ENCODE measurements at places on chromosomes 1 and 21. TPM values are rescaled to one million over a fixed set of nuclear protein-coding genes. Genes with fewer than 3 reads are reported as not detected.
A peak's percentile ranks its signal among the peaks of the same experiment; 100 is the strongest.

GRCh38 chr1:94796266-94796665, 23.9 kb upstream of the SLC44A3 start:
- no peak for DNase-seq

DNA sequence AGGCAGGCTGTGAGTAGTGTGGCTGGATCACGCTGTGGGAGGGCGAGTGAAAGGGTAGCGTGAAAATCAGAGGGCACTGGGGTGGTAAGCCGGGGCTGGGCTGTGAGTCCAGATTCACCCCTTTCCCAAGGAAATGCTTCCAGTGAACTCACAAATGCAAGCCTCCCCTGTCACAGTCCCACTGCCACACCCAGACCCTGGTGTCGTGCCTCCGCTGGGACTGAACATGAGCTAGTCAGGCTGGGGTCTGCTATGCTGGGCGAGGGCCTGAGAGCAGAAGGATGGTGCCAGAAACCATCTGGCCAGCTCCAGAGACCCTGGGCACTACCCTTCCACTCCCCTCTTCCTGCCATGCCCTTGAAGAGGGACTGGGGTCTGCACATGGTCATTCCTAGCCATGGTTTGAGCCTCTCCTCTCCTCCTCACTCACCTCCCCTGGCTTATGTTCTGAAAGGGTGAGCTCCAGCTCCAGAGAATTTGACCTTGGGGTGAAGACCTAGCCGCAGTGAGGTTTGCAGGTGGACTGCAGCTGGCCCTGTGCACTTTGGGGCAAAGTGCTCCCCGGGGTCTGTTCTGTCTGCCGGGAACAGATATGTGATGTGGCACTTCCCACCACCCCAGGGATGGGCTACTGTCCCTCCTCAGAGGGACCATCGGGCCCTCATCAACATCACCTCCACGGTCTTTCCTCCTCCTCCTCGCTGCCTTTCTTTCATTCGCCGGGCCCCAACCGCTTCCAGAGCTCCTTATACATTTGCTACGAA, 365.6 kb downstream of the RPS6KC1 start:
- no peak for DNase-seq

DNA sequence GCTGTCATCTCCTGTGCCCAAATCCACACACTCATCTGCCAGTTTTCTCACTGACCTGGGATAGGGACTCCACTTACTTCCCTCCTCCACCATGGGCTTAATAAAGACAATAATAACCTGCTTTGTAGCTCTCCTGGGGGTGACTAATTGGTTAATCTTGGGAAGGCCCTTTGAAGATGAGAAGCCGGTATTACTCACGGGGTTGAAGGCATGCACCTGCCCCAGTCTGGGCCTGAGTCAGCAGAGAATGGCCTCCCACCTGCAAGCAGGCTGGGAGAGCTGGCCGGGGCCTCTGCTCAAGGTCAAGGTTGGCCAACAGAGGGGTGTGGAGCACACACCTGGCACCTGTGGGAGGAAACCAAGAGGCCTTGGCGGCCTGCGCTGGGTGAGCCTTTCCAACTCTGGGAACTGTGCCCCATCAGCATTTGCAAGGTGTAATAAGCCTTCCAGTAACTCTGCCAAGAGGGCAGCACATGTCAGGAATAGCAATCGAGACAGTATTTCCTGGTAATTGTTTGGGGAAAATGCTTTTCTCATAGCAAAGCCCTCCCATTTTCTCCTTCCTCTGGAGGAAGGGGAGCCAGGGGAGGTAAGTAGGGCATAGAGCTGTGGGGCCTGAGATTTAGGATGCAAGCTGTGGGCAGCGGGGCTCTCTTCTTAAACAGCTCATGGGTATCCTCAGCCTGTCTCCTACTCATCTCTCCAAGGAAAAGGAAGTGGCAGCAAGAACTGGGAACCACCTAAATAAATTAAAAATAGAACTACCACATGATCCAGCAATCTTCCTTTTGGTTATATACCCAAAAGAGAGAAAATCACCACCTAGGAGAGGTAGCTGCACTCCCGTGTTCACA, 49.0 kb downstream of the TOMM20 start:
- no peak for DNase-seq

DNA sequence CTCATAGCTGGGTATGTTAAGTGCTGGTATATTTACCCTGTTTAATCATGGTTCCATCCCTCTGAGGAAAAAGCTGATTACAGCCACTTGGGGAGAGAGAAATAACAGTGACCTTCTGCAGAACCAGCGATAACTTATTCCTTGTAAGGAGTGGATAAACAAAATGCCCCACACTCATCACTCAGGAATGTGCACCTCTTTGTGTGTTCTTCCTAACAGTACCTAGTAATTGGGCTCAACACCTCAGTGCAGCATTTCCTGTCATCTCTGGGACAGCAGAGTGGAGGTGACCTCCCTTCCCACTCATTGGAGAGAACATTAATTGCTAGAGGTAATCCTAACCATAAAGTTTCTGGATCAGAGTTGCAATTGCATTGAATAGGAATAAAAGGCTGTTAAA, 112.5 kb upstream of the F3 start:
- no peak for DNase-seq

DNA sequence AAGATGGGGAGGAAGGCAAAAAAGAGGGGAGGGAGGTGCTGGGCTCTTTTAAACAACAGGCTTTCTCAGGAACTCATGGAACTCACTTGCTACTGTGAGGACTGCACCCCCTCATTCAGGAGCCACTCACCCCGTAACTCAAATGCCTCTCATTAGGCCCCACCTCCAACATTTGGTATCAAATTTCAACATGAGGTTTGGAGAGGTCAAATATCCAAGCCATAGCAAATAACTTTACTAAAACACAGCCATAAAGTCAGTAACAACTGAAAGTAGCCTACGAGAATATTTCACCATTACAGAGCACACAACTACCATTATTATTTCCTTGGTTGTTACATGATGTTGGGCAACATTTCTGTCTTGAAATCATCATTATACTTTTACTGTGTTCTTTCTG, 13.1 kb upstream of the DMRTB1 start:
- no peak for DNase-seq

- DNase-seq = no peak
Measured at GRCh38 chr1:190274721-190275120, 202.9 kb downstream of the BRINP3 start.

DNA sequence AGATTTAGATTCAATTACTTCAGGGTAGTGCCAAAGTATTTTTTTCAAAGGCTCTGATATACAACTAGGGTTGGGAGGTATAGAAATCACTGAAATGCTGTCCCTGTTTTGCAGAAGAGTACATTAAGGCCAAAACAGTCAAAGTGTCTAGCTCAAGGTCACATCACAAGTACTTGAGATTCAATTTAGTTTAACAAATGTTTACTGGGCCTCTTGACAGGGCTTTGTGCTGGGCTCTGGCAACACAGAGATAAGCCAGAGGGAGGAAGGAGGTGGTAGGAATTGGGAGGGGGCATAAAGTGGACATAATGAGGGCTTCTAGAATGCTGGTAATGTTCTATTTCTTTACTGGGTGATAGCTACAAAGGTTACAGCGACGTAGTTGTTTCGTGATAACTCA, 2.3 kb upstream of the SLC9A1 start:
- no peak for DNase-seq

DNA sequence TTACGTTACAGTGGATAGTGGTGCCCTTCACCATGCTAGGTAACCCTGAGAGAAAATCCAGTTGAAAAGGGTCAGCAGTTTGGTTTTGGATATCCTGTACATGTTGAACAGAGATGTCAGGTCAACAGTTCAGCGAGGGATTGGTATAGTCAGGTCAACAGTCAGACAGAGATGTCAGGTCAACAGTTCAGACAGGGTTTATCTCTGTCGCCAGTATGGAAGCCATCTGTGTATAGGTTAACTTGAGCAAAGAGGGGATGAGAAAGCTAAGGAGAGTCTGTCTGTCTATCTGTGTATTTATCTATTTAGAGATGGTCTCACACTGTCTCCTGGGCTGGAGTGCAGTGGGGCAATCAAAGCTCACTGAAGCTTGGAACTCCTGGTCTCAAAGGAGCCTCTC, 17.7 kb downstream of the DHDDS start:
- no peak for DNase-seq

DNA sequence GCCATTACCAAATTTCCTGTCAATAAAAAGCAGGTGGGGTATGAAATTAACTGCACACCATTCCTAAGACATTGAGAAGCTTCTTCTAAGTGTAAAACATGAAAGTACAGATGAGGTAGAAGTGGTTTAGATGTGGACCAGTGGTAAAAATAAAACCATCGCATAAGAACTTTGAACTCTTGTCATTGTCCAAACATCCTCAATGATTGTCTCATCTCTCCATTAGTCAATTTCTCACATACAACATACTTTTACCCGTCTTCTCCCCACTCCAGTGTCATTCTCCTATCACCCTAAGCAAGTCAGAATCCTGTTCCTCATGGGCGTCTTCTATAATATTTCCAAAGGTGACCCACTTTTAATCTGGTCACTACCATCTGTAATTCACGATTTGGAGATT, 24.3 kb upstream of the SLC19A2 start:
- no peak for DNase-seq

DNA sequence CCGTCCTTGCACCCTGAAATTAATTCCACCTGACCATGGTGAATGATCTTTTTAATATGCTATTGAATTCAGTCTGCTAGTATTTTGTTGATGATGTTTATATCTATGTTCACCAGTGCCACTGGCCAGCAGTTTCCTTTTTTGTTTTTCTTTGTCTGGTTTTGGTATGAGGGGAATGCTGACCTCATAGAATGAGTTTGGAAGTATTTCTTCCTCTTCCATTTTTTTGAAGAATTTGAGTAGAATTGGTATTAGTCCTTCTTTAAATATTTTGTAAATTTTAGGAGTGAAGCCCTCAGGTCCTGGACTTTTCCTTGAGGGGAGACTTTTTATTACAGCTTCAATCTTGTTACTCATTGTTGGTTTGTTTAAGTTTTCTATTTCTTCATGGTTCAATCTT, 231.6 kb downstream of the MRPL39 start:
- no peak for DNase-seq

DNA sequence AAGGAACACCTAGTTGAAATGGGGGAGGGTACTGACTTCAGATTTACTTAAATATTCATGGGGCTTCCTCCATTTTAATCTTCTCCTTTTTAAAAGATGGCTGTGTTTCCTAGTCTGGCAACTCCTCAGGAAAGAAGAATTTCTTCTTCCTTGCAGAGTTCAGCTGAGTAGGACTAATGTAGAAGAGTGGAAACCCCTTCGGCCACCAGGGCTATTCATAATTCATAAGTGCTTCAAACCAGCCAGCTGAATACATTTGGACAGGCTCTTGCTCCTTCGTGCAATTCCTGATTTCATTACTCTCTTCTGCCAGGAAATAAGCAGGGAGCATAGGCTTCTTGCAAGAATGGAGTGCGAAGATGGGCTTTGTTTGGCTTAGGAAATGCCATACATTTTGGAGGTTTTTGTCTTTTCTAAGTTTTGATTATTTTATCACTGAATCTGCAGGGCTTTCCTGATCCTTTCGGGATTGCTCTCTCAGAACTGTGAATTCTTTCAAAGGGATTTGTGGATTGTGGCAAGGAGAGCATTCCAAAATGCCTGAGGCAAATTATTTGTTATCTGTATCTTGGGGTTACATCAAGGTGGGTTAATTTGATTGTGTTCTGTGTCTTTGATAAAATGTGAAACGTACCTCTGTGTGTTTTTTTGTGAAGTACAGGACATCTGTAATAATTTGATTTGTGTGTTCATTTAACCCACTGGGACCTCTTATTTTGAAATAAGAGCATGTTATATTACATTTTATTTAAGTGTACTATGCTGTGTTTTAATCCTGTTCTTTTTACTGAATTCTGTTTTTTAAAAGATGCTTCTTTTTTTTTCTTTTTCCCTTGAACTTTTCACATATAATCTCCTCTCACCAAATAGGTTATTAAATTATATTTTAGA, 179.4 kb upstream of the SGIP1 start:
- DNase-seq = peak; percentile 66

The KLHL17 gene
- 27.8 TPM for total RNA-seq

The LMX1A gene
- not detected for total RNA-seq

The SAMD13 gene
- total RNA-seq = 3.6 TPM

The TMEM240 gene
- total RNA-seq = 5.1 TPM

The OR2T29 gene
- not detected for total RNA-seq

The TLR5 gene
- total RNA-seq = 0.50 TPM

The ETV3L gene
- not detected for total RNA-seq

The MROH9 gene
- not detected for total RNA-seq

The ENAH gene
- 184 TPM for total RNA-seq

The NFASC gene
- total RNA-seq = 11.7 TPM

The CADM3 gene
- 4.4 TPM for total RNA-seq

All from GM23338 (cell line).